ENCODE measurements at places on chromosomes 16 and 17. TPM values are rescaled to one million over a fixed set of nuclear protein-coding genes. Genes with fewer than 3 reads are reported as not detected.

- no peak for DNase-seq
These were observed 4.8 kb upstream of the LPO start for GRCh38 chr17:58233543-58233942.

DNA sequence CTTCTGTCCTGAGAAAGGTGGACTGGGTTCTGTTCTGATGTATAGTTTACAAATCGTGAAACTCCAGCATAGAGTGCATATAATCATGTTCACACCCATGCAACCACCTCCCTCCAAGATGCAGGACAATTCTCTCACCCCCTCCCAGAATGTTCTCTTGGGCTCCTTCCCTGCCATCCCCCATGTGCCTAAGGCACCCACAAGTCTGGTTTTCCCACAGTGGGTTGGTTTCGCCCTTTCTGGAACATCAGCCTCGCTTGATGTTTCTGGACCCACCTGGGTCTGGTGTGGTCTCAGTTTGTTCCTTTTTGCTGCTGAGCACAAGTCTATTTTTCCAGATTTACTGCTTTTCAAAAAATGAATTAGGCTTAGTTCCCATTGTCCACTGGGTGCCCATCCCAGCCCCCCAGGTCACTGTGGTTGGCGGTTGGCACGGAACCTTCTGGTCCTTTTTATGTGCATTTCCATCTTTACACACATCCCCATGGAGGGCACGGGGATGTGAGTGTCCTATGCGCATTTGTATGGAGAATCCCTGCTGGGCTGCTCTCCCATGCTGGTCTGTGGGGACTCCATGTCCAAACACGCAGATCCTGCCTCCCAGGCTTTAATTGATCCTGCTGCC, 19.0 kb downstream of the MAP2K3 start:
- no peak for DNase-seq

DNA sequence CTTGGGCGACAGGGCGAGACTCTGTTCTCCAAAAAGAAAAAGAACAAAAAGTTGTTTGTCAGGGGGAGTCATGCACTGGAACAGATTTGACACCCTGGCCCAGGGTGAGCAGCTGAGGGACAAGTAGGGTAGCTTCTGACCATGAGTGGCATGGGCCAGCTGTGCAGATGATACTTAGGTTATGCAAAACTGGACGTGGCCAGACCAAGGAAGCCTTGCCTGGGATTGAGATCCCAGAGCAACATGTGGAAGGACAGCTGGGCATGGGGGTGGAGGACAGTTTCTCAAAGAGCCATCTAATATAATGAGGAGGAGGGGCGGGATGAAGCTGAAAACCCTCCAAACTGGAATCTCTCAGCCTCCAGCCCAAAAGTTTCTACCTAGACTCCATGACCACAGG, 19.6 kb upstream of the SLC35B1 start:
- DNase-seq: no peak

GRCh38 chr16:76502555-76502954, 225.4 kb downstream of the CNTNAP4 start:
- no peak for DNase-seq

GRCh38 chr16:2005646-2006045, 4.0 kb downstream of the ZNF598 start:
- DNase-seq: peak; percentile 59

DNA sequence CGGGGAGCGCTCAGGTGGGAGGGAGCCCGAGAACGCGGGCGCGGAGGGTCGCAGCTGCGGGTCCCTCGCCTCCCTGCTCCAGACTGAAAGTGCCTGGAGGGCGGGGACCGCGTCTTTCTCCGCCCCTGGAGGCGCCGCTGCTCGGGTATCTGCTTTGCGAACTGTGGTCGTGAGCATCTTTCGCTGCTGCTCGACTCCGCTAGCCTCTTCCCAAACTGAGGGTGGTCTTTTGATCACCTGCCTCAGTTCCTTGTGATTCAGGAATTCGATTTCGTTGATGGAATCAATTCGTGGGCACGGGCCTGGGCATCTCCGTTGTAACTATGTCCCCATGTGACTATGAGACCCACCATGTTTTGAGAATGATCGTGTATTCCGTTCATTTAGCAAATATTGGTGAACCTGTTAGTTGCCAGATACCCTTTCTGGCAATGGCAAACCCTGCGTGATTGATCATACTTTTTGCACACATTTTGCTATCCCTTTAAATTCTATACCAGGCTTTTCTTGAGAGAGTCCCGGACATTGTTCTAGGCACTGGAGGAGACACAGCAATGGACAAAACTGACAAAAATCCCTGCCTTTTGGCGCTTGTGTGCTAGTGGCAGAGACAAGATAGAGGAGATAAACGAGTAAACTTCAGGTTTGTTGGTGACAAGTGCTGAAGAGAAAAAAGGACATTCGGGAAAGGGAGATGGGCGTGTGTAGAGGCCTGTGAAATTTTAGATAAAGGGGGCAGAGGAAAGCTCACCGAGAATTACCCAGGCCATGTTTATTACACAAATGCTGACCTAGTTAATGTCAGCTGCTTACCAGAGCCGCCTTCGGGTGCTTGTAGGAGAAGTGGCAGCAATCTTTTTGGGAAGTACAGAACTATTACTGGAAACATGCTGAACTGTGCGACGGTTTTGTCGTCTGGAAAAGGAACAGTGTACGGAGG, 948 bp downstream of the UTP18 start:
- DNase-seq: peak; percentile 84

DNA sequence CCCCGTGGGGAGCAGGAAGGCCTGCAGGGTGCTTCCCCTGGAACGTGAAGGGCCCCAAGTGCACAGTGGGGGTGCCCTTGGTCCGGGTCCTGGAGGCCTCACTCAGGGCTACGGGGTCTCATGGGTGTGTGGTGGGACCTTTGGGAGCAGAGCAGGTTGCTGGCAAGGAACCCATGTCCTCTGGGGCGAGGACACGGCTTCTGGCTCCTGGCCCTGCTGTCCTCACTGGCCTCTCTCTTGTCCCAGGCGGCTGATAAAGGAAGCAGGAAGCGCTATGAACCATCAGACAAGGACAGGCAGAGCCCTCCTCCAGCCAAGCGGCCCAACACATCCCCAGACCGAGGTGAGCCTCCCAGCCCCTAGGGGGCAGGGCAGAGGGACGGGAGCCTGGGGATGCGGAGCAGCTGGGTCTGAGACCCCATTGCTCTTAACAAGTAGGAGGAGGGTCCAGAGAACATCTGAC, 9.8 kb upstream of the IL17C start:
- DNase-seq: peak; percentile 85

- no peak for DNase-seq
These were observed 528.4 kb upstream of the TOM1L1 start for GRCh38 chr17:54372069-54372749.

DNA sequence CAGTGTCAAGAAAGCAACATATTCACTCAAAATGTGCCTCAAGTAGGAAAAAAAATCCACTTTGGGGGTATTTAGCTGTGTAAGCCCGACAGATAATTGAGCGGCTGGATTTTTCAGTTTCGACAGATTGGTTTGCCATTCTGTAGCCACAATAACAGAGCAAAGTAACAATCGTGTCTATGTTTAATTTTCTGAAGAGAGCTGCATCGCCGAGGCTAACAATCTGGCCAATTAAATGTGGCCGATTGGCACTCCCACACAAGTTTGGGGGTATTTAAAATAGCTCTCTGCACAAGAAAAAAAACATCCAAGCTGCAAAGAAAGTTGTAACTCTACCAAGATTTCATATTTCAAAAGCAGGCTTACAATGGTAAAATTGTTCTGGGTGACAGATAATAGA, 99.7 kb upstream of the CDH13 start:
- no peak for DNase-seq

- DNase-seq: no peak
These were observed 581 bp upstream of the TMEM208 start for GRCh38 chr16:67226295-67226803.

DNA sequence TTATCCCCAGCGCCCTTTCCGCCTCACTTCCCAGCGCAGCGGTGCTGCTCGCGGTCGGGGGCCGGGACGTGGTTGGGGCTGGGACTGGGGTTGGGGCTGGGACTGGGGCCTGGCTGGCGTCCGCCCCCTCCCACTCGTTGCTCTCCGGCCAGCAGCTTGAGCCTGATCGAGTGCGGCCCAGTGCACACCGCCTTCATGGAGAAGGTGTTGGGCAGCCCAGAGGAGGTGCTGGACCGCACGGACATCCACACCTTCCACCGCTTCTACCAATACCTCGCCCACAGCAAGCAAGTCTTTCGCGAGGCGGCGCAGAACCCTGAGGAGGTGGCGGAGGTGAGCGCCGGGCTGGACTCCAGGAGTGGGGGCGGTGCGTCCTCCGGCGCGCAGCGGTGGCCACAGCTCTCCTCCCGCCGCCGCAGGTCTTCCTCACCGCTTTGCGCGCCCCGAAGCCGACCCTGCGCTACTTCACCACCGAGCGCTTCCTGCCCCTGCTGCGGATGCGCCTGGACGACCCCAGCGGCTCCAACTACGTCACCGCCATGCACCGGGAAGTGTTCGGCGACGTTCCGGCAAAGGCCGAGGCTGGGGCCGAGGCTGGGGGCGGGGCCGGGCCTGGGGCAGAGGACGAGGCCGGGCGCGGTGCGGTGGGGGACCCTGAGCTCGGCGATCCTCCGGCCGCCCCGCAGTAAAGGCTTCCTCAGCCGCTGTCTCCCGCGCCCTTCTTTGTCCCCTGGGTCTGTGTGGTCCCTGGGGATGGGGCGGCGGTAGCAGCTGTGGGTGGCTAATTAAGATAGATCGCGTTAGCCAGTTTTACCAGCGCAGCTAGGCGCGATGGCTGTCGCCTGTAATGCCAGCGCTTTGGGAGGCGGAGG, 1.8 kb downstream of the HSD17B1 start:
- DNase-seq: peak; percentile 93

DNA sequence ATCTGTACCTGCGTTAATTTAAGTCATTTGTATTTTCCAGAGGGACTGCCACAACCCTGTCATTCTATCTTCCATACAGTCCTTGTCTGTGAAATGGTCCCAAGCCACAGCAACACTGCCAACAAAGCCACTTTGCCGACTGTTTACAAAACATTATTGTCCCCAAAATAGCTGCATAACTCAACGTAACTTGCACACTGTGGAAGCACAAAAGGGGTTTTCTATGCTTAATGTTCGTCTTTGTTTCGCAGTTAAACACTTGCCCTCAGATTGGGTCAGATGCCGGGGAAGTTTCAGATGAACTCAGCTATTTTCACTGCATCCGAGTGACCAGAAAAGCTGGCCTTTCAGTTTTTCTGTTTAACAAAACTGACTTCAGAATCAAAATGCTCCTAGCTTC, 4.6 kb downstream of the SEC14L5 start:
- no peak for DNase-seq

DNA sequence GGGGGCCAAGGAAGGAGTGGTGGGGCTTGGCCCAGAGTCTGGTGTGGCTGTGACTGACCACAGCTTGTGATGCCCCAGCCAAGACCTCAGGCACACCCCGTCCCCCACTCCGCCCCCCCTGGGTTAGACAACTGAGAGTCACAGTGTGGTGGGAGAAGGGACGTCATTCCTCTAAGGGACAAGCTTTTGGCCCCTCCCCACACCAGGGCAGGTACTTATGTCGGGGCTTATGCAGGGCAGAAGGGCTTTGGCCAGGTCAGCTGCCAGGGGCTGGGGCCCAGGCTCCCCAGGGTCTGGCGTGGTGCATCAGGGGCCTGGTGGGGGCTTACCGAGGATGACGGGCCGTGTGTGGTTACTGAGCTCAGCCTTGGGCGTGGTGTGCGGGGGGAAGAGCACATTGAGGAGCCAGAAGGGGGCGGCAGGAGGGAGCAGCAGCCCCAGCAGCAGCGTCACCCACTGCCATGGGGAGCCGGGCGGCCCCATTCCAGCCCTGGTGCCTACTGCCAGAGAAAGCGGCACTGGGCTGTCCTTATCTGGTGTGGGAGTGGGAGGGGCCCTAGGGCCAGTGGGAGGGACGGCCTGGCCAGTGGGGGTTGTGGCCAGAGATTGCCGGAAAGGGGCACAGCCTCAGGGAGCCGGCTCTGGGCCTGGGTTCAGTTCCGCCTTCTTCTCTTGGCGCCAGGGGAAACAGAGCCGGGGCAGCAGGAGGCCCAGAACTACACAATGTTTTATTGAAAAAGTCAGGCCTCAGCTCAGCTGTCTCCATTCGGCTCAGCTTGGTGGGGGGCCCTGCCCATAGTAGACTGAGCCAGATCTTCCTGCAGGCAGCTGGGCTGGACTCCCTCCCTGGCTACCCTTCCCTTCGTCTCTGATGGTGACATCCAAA, at the start of gene LCAT:
LCAT (minus strand) TSS at position 502 of the 886 bp plus-strand sequence; CDS start at position 483, 19 bp downstream.
- no peak for DNase-seq

GRCh38 chr16:74113545-74113944, 183.1 kb upstream of the PSMD7 start:
- no peak for DNase-seq

DNA sequence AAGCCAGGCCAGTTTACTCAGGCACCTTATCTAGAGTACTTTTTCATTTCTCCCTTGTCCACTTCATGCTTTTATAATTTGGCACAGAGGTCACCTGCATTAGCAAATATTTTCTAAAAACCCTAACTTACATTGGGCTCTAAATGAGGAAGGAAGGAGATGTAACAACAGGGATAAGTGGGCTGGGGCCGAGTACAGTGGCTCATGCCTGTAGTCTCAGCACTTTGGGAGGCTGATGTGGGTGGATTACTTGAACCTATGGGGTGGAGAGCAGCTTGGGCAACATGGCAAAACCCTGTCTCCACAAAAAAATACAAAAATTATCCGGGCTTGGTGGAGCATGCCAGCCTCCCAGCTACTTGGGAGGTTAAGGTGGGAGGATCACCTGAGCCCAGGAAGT, 55.9 kb downstream of the TMEM100 start:
- no peak for DNase-seq

DNA sequence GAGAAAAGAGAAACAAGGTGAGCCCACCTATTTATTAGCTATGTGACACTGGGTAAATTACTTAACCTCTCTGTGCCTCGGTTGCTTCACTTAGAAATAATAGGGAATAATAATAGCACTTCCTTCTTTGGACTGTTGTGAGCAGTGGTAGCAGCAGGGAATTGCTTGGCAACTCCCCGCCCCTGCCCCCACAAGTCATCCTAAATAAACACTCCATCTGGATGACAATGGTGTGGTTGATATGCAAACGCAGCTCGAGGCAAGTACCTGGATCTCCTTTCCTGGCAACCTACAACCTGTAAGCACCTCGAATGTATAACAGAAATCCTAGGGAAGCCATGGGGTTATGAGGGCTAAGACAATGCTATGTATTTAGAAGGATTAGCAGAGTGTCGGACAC, 9.1 kb downstream of the TEKT3 start:
- DNase-seq: peak; percentile 66

DNA sequence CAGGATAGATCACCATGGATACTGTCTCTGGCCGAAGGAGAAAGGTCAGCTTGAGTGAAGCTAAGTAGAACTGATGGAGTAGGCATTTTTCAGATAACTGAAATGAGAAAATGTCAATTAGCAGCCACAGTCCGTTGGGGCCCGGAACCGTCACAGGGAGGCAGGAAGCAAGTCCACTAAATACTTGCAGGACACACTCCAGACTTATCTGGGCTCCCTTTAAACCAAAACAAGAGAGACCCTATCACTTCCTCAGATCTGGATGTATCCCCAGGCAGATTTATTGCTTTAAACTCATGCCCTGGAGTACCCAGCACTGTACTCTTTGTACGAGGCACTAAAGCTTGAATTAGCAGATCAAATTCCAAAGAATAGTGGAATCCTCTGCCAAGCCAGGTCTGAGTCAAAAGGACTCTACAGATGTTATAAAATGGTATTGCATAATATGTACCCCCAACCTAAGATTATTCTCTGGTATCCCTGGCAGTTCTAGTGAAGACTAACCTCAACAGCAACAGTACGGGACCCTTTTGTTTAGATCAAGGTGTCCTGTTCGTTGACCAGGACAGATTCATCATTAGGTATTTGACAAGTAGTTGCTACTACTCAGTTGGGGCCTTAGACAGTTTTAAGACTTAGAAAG, 8.1 kb downstream of the ZP2 start:
- no peak for DNase-seq

The ZNF205 gene
- 22.7 TPM for total RNA-seq

The NUFIP2 gene
- 90.5 TPM for total RNA-seq

The TMEM256 gene
- total RNA-seq: 180 TPM

The VTN gene
- 1.3 TPM for total RNA-seq

The FBXW10 gene
- not detected for total RNA-seq

The TBC1D3G gene
- not detected for total RNA-seq

The KRTAP17-1 gene
- not detected for total RNA-seq

All from WTC11 (cell line).